ENCODE measurements at places on chromosomes 1 and 21.
A peak's percentile ranks its signal among the peaks of the same experiment; 100 is the strongest.

DNA sequence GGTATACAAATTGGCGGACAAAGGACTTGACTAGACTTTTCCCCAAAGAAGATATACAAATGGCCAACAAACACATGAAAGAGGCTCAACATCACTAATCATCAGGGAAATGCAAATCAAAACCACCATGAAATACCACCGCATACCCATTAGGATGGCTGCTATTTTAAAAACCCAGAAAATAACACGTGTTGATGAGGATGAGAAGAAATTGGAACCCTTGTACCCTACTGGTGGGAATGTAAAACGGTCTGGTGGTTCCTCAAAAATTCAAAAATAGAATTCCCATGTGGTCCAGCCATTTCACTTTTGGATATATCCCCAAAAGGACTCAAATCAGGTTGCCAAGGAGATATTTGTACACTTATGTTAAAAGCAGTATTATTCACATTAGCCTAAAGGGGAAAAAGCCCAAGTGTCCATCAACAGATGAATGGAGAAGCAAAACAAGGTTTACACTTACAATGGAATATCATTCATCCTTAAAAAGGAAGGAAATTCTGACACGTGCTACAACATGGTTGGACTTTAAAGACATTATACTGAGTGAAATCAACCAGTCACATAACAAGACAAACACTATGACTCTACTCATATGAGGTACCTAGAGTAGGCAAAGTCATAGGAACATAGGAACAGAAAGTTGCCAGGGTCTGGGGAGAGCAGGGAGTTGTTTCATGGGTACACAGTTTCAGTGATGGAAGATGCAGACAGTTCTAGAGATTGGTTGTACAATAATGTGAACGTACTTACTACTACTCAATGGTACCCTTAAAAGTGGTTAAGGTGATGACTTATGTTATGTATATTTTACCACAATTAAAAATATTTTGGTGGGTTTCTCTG, 17.0 kb downstream of the CD34 start:
- no peak for DNase-seq

DNA sequence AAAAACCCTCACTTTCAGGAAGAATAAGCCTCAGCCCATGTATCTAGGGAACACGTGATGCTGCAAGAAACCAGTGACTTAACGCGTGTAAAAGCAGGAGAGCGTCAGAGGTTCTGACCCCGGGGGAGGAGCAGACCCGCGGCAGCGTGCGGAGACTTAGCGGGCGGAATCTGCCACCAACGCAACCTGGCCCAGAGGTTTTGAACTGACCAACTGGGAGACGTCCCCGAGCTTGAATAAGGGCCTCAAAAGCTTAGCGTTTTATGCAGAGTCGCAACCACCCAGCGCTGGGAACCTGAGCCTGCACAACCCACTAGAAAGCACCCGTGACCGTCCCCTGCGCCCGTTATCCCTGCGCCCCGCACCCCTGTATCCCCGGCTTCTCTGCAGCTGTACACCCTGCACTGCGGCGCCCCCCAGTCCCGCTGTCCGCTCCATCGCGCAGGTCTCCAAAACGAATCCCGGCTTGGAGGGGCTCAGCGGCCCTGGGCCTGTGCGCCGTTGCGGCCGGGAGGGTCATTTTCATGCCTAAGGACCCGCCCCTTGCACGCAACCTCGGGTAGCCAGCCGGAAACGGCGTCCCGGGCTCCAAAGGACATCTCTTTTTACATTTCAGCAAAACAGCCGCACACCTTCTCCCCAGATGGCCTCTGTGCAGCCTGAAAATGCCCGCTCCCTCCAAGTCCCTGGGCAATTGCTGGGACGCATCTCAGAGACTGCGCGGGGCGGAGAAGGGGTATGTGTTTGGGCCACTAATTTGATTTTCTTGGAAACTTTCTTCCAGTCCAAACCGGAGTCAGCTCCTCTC, 29.4 kb upstream of the TRIM17 start:
- peak; percentile 66 for DNase-seq

- DNase-seq, result peak; percentile 75
Measured at GRCh38 chr1:20574686-20575540, 14.0 kb upstream of the CDA start.

DNA sequence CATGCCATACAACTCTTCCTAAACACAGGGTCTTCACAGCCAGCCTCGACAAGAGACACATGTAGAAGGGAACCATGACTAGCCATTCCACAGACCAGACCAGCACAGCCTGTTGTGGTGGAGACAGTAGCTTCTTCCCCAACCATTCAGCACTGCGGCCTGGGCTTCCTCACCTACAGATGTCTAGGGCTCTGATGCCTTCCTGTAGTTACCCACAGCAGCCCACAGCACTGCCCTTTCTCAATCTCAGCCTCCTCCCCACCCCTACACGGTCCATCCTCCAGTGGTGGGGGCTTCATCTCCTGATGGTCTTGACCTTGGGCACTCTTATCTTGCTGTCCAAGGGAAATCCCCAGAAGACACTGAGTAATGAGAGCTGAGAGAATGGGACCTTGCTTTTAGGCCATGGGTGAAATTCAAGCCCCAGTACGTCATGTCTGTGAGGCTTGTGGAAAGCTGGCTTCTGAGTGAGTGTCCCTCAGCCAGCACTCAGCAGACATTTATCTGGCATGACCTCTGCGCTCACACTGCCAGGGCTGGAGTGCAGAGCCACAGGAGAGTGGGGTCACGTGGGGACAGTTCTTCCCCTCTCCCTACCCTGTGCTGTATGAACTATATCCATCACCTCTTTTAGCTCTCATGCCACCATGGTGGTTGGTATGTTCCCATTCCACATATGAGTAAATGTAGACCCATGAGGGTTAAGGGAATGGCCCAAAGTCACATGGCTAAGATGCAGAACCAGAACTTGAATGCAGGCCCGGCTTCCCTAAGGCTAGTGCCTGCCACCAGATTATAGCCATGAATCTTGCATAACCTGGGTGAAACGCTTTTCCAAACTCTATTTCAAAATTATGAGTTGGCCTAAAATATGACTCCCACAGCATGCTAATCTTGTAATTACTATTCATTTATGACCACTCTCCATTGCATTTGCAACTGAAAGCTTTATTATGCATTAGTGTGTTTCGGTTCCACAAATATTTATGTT, 104.7 kb downstream of the HIVEP3 start:
- DNase-seq, result no peak

DNA sequence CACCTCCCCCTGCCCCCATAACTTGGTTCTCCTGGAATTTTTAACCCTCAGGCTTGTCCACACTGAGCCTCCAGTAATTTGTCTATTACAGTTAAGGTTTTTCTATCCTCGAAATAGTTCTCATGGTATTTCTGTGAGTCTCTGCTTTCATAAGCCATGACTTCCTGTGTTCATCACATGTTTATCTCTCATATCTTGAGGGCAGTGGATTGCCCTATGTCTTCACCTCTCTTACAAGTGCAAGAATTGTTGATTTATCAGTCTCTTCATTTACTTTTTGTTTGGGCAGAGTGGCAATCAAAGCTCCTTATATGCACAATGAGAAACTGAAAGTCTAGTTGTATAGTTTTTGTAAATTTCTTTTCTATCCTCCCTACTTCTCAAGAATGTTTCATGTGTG, 328.4 kb downstream of the PLA2G4A start:
- DNase-seq, result no peak

GRCh38 chr1:59631561-59632255, 183.0 kb upstream of the HOOK1 start:
- no peak for DNase-seq

DNA sequence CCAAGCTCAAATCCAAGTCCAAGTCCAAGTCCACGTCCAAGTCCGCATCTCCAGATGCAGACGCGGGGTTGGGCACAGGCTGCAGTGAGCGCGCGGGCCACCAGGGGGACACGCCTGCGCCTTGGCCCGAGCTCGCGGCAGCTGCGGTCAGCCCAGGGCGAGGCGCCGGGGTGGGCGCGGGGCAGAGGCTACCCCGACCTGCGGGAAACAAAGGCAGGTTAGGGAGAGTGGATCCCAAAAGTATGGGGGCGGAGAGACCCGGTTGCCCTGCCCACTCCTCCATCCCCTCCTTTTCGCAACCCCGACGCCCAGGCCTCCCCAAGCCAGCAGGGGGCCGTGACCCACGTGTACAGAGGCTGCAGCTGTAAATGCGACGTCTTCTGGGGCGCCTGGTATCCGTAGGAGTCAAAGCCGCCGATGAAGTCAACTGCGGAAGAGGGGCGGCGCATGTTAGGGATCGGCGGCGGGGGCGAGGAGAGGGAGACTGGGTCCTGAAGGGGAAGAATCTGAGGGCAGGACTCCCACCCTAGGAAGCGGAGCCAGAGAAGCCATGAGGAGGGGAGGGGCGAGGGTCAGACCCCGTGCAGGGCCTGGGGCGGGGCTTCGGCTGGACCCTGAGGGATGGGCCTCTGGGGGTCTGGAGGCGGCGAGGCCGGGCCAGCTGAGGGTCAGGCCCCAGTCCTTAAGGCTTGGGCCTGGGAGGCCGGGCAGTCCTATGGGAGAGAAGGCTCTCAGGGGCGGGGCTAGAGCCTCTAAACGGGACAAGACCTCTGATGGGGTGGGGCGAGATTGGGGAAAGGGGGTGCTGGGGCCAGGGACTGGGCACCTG, 58.0 kb downstream of the NKAIN1 start:
- DNase-seq, result peak; percentile 57

GRCh38 chr1:243364330-243364729, 108.5 kb downstream of the SDCCAG8 start:
- no peak for DNase-seq

DNA sequence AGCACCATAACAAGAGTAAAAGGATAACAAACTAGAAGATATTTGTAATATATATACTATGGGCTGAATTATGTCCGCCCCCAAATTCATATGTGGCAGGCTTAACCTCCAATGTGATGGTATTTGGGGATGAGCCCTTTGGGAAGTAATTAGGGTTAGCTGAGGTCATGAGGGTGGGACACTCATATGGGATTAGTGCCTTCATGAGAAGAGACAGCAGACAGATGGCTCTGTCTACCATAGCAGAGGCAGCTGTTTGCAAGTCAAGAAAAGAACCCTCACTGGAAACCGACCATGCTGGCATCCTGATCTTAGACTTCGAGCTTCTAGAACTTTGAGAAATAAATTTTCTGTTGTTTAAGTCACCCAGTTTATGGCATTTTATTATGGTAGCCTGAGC, 303.6 kb downstream of the LMO4 start:
- no peak for DNase-seq

- DNase-seq, result peak; percentile 55
Measured at GRCh38 chr1:172002725-172003345, 161.5 kb downstream of the DNM3 start.

GRCh38 chr1:14137411-14138134, 437.6 kb downstream of the PRDM2 start:
- no peak for DNase-seq

DNA sequence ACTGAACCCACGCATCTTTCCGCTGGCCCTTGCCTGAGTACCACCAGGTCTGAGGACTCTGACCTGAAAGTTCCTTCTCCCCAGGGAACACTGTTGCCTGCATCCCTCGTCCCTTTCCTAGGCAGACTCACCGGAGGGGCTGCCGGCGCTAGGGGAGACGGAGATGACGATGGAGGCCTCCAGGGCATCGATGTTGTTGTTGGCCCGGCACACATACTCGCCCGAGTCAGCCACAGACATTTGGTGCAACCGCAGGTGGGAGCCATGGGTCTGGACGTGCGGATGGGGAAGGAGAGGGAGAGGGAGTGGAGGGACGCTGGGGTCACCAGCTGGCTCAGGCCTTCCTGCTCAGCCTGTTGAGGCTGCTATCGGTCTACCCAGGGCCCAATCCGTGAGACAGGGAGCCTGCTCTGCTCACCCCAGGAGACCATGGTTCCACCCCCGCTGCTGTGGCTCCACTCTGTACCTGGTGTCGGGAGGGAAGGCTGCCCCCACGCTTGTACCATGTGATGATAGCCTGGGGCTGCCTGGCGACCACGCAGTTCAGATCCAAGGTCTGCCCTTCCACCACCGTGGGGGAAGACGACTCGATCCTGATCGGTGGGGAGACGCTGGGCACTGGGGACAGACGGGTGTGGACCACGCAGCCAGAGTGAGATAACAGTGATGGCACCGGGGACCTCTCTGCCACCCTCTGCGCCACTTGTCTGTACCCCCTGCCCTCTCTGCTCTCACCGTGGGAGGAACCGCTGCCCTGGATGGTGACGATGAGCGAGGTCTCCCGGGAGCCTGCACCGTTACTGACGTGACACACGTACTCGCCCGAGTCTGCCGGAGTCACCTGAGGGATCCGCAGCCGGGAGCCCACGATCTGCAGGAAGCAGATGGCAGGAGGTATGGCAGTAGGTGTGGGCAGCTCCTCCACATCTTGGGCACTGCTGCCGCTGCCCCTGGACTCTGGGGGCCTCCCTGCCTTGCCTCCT, 35.4 kb downstream of the LDLRAD2 start:
- no peak for DNase-seq

DNA sequence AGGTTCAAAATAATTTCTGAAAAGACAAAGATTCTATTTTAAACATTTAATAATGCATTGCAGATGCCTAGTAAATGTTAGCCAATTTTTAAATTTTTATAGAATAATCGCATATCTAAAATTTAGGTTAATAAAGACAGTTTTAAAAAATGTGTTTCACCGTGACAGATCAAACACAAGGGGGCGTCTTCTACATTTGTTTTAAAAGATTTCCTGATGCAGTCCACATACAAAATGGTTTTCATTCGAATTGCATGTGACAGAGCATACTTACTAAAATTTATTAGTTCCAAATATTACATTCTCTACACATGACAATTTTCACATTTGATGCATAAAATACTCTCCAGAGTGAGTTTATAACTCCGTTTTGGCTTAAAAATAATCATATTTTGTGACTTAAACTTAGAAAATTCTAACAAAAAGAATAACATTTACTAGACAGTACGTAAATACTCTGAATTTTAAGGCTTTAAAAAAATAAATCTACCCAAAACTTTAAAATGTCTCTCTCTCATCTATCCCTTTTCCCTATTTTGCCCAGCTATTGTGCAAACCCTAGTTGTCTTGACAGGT, 75.5 kb downstream of the ADAMTS1 start:
- peak; percentile 15 for DNase-seq

GRCh38 chr1:180208264-180208663, 21.8 kb upstream of the LHX4 start:
- DNase-seq, result no peak

DNA sequence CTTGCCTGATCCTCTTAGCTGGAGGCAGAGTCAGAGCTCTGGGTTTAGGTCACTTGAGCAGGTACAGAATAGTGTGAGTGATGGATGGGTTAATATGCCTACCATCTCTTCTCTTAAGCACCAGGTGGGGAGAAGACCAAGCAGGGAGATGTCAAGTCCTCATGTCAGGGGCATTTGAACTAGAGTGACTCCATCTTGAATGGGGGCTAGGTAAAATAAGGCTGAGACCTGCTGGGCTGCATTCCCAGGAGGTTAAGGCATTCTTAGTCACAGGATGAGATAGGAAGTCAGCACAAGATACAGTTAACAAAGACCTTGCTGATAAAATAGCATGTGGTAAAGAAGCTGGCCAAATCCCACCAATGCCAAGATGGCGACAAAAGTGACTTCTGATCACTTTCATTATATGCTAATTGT, 77.4 kb upstream of the BTG3 start:
- no peak for DNase-seq

Data from activated CD4-positive, alpha-beta T cell treated with anti-CD3 and anti-CD28 coated beads, Interleukin-10, Interleukin-2, amounts not matched to agents 100 ng/mL and 50 ng/mL, durations not matched to agents 16 hours and 8 hours (primary cell).